ENCODE measurements at places on chromosomes 13 and 19.

GRCh38 chr13:97259798-97260714 lies 37.9 kb downstream of the MBNL2 start:
- no peak for DNase-seq

DNA sequence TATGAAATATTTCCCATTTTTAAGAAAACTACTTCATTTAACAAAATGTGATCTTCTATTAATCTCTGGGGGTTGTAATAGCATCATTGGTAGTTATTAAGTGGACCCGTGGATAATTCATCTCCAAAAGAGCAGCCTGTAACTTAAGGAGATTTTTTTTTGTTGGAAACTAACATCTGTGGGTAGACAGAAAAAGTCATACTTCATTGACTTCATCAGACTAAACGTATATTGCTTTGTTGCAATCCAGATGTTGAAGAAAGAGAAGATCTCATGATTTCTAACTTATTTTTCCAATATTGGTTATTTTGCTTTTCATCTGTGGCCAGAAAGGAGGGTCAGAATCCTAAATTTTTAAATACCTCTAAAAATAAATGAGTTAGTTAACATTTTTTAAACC lies 296.5 kb upstream of the MIR17HG start:
- no peak for DNase-seq

- no peak for DNase-seq
Measured at GRCh38 chr13:24842549-24843274, 78.7 kb downstream of the RNF17 start.

DNA sequence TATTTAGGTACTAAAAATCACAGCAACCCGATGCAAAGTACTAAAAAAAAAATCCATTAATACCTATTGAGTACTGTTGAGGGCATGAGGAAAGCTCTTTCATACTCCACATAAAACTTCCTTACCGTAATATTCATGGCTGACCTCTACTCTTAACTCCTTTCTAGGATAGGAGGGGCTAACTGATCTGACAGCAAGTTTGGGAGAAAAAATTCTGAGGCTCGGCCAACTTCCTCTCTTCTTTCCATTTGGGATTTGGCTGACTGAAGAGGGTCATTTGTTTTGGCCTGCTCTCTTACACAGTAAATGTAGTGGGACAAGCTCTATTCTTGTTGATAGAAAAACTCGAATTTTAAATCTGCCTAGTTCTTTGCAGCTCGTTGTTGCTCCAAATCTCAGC lies 9.4 kb upstream of the USPL1 start:
- no peak for DNase-seq

GRCh38 chr19:51359294-51359693 lies 6.9 kb downstream of the ETFB start:
- DNase-seq, result no peak
